CD4-positive, alpha-beta T cell (primary cell): ENCODE measurements at places on chromosomes 1 and 21. TPM values are rescaled to one million over a fixed set of nuclear protein-coding genes. Genes with fewer than 3 reads are reported as not detected.

ADAM30 gene
- total RNA-seq = not detected

IRF6 gene
- total RNA-seq = 1.7 TPM

BATF3 gene
- total RNA-seq = 0.92 TPM

PTPN22 gene
- 28.3 TPM for total RNA-seq

CDA gene
- total RNA-seq = 0.38 TPM

KDF1 gene
- total RNA-seq = 1.2 TPM

PADI1 gene
- total RNA-seq = not detected

VCAM1 gene
- not detected for total RNA-seq

TLR5 gene
- total RNA-seq = 2.1 TPM

FTCD gene
- total RNA-seq = 0.17 TPM

LCA5L gene
- 0.17 TPM for total RNA-seq

OR2L13 gene
- not detected for total RNA-seq

LEMD1 gene
- not detected for total RNA-seq

C1orf185 gene
- not detected for total RNA-seq

CENPF gene
- 3.4 TPM for total RNA-seq

BEST4 gene
- 1.0 TPM for total RNA-seq

KCNK1 gene
- not detected for total RNA-seq

ECE1 gene
- 62.0 TPM for total RNA-seq

SMIM1 gene
- 2.6 TPM for total RNA-seq

MYOG gene
- not detected for total RNA-seq

PRAMEF13 gene
- total RNA-seq = not detected

PCSK9 gene
- not detected for total RNA-seq

PSMA5 gene
- 29.8 TPM for total RNA-seq

FBXO42 gene
- 14.3 TPM for total RNA-seq

GBP7 gene
- total RNA-seq = not detected

KCNT2 gene
- total RNA-seq = not detected

SLC66A1 gene
- 2.3 TPM for total RNA-seq

AIM2 gene
- total RNA-seq = 0.36 TPM

ASPM gene
- 0.36 TPM for total RNA-seq
